ENCODE measurements at places on chromosomes 11 and 22.

DNA sequence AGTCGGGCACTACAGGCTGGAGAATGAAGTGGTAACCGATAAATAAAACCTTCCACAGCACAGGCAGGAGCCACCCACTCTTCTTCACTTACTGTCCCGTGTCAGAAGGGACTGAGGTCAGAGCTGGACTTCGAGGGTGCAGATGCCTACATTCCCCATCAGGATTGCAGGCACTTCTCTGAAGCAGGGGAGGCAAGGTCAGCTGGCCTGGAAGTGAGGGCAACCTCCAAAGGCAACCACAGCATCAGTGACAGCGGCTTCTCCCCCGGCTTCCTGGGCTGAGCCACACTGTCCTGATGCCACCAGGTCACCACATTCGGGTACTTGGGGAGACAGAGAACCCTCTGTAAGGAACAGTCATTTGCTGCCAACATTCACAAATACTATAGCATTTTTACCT lies 22.7 kb downstream of the TCIRG1 start:
- DNase-seq: no peak

DNA sequence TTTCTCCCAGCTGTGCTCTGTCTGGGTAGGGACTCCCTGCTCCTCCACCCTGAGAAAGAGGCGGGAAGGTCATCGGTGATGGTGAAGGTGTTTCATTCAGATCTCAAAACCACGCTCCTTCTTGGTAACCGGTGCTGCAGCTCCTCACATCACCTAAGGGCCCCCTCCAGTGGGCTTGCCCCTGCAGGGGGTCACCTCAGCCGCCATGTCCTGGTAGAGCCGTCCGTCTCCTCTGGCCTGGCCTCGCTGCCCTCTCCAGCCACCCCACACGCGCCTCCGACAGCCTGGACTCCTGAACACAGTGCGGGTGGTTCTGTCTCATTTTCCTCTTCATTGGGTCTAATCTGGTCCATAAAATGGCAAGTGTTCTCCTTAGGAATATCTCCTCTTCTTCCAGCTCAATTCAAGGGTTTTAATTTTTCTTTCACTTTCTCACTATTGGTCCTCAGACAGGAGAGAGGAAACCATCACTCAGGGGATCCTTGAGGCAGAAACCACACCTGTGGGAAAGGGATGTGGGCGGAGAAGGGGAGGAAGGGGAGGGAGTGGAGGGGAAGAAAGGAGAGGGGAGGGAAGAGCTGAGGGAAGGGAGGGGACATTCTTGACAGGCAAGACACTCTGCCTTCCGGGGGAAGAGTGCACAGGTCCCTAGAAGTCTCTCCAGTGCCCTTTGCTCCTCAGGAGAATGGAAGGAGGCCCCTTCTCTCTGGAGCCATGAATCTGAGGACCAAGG lies 1338.4 kb downstream of the TBC1D22A start:
- no peak for DNase-seq

- DNase-seq: no peak
Observed at GRCh38 chr11:117593065-117593464, 204.0 kb downstream of the DSCAML1 start.

- peak; percentile 50 for DNase-seq
Observed at GRCh38 chr22:43273902-43274484, 69.2 kb downstream of the SCUBE1 start.

DNA sequence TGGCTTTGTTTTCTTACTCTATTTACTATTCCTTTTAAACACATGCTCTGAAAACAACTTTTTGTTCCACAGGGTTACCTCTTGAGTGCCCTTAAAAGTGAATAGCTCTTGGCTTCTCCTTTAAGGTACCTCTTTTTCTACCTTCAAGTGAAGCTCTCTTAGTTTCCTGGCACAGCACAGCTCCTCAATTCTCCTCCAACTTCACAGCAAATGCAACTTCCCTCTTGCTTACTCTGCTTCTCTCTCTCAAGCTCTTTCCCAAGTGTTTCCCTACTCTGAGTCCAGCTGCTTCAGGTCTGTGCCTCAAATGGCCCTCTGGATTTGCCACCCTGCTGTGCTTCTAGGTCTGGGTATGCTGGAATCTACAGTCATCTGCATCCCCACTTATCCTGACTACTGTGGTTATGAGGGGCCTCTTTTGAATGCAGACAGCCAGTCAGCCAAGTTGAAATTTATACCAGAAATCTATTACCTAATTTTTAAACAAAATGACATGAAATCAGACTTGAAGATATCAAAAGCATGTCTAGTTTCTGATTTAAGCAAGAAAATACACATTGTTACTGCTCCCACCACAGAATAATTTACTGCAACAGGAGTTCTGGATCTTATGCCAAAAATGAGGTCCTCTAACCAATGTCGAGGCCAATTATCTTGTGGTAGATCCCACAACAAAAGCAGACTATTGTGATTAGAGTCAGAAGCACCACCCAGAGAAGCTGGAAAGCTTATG lies 371.1 kb downstream of the SOX6 start:
- DNase-seq: no peak

GRCh38 chr22:50529416-50529896 lies 356 bp downstream of the TYMP start:
- DNase-seq: no peak

DNA sequence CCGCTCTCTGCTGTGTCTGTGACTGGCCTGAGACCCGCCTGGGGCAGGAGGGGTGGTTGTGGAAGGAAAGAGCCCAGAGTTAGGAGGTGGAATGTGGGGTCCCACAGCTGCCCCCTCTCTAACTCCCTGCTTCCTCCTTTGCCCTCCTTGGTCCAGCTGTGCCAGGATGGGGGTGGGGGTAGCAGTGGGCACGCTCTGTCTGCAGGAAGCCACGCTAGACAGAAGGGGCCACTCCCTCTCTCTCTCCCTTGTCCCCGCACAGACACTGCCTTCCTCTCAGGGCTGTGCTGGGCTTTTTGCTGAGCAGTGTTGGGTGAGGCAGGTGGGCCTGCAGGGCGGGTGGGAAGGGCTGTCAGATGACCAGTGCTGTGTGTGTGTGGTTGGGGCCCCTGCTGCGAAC lies 2.0 kb upstream of the SOX10 start:
- DNase-seq: no peak

DNA sequence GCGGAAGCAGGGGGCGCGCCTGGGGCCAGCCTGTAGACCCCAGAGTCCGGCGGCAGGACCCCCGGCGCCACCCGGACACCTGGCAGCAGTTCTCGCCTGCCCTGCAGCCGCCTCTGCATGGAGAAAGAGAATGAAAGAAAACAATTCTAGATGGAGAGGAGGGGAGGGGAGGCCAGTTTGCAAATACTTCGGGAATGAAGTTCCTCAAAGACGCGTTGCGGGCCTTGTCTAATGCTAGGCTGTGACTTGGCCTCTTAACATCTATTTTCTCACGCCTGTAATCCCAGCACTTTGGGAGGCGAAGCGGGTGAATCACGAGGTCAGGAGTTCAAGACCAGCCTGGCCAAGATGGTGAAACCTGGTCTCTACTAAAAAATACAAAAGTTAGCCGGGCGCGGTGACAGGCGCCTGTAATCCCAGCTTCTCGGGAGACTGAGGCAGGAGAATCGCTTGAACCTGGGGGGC lies 2.1 kb upstream of the BARX2 start:
- peak; percentile 25 for DNase-seq

- no peak for DNase-seq
Observed at GRCh38 chr11:107337917-107338316, 119.7 kb downstream of the CWF19L2 start.

DNA sequence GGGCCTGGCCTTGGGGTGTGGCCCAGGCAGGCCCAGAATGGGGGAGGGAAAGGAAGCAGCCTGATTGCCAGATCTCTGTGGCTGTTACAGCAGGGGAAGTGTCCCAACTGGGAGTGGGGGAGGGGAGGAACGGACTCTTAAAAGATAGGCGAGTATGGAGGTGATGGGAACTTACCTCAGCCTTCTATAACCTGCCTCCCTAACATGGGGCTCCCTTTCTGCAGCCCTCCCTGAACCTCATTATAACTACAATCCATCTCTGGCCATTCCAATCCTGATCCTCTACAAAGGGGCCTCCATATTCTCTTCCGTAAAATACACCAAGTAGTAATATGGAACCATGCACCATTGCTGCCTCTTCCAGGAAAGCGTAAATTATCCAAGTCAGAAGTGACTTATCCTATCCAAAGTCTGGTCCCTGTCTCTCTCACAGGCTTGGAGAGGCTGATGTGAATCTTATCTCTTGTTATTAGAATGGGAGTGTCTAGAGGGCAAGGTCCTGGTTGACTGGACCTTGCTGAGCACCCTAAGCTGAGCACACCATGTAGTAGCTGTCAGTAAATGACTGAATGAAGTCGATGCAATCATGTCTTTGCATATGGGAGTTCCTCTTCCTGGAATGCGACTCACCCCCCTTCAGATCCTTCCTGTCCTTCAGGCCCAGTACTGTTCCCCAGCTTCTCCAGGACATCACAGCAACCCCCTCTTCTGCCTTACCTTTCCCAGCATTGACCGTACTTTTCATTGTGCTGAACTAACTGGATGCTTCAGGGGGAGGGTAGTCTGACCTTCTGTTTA lies 5.9 kb downstream of the RHOG start:
- peak; percentile 28 for DNase-seq

Measured in HCEC 1CT (cell line).